ENCODE measurements at places on chromosomes 7 and 10. TPM values are rescaled to one million over a fixed set of nuclear protein-coding genes. Genes with fewer than 3 reads are reported as not detected.

The FAM241B gene
- 15.6 TPM for total RNA-seq

The EBLN1 gene
- not detected for total RNA-seq

The CNPY1 gene
- total RNA-seq: not detected

The ATG9B gene
- 0.70 TPM for total RNA-seq

The RARRES2 gene
- not detected for total RNA-seq

The SOSTDC1 gene
- total RNA-seq: not detected

The CTAGE4 gene
- total RNA-seq: not detected

The ZNF862 gene
- 3.4 TPM for total RNA-seq

The ADIRF gene
- total RNA-seq: not detected

The GIMAP1 gene
- total RNA-seq: not detected

The DPP6 gene
- total RNA-seq: not detected
